Stimulated activated CD8-positive, alpha-beta memory T cell treated with anti-CD3 and anti-CD28 coated beads, Interleukin-4, amount 100 ng/mL, for 48 hours (primary cell): ENCODE measurements at places on chromosomes 3 and 15.

- DNase-seq: no peak
These were observed 3.9 kb downstream of the MAPKAPK3 start for GRCh38 chr3:50620820-50621219.

DNA sequence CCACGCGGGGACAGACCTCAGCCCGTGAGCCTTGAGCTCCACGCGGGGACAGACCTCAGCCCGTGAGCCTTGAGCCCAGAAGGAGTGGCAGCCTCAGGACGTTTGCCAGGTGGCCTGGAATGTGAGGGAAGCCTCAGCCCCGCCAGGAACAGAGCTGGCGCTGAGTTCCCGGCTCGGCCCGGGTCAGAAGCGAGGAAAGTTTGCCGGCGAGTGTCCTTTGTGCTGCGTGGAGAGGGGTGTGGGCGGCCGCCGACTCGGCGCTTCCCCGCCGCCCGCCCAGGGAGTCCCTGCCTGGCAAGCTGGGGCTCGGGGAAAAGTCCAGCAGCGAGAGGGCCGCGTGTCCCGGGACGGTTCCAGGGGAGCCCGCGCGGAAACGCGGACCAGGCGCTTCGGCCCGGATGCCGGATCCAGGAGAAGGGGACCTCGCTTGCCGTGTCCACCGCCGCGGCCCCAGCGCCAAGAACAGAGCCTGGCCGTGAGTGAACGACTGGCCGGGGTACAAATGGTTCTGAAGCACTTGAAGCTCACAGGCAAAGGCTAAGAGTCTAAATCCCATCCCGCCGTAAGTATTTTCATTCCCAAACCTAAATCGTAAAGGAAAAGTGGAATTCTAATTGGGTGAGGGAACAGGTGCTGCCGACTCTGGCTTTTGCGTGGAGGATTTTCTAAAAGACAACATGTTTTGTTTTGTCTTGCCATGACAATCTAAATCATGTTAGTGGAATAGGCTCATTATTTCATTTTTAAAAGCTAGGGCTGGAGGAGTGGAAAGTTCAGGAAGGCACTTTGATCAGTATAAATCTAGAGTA lies 1.7 kb downstream of the LRRN1 start:
- DNase-seq: no peak

- no peak for DNase-seq
These were observed 10.6 kb downstream of the ATP1B3 start for GRCh38 chr3:141887051-141887450.

DNA sequence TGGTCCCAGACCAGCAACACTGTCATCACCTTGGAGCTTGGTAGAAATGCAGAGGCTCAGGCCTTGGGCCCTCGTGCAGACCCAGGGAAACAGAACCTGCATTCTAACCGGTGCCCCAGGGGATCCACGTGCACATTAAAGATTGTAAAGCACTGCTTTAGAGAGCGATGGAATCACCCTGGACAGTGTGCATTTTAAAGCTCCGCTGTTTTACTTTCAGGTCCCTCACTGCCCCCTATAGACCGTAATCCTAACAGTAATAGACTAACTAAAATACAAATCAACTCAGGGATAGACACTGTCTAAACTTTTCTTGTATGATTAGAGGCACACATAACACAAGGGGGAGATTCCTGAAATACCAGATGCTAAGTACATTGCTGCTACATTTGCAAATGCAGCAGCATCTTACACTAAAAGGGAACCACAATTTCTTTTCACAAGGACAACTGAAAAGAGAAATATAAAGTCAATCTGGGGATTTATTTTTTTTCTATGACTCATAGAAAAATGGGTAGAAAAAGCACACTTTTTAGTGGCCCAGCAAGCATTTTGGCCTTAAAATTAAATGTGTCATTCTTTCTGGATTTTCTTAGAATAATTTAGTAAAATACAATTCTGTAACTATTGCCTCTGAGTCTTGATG lies 10.5 kb upstream of the SH3GL3 start:
- no peak for DNase-seq

DNA sequence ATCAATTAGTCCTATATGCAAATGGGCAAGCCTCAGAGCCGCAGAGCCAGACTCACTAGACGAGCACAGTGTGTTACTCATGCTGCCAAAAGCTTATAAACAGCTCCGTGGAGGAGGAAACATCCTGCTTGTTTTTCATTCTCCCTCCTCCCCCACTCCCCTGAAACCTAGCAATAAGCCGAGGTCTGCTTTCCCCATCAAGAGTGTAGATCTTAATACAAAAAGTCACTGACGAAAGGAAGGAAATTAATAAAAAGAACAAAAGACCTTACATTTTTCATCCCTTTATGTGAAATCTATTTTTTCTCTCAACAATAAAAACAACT lies 88.5 kb downstream of the XXYLT1 start:
- DNase-seq: no peak

DNA sequence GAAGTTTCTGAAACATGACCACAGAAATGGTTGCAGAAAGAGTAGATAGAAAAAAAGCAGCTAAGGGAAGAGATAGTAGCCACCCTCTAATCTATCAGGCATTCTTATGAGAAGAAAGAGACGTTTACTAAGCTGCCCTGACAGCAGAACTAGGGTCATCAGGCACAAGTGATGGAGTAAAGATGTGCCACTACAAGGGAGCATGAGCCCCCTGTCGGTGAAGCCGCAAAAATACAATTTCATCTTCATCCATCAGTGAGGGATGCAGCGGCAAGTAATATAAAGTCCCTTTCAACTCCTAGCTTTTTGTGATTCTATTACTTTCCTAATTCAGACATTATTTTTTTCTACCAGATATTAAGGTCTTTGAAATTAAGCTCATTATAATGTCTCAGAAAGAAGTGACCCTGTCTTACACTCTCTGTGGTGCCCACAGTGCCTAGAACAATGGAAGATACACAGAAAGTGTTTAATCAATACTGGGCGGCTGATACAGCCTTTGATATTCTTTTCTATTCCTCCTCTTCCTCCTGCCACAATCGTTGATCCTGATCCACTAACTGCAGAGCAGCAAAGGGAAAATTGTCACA lies 651.6 kb downstream of the NTRK3 start:
- DNase-seq: peak; percentile 29

- DNase-seq: peak; percentile 33
These were observed 30.5 kb downstream of the CACNA2D2 start for GRCh38 chr3:50472958-50473357.

GRCh38 chr3:169772305-169772896 lies 795 bp upstream of the MYNN start:
- DNase-seq: peak; percentile 77

DNA sequence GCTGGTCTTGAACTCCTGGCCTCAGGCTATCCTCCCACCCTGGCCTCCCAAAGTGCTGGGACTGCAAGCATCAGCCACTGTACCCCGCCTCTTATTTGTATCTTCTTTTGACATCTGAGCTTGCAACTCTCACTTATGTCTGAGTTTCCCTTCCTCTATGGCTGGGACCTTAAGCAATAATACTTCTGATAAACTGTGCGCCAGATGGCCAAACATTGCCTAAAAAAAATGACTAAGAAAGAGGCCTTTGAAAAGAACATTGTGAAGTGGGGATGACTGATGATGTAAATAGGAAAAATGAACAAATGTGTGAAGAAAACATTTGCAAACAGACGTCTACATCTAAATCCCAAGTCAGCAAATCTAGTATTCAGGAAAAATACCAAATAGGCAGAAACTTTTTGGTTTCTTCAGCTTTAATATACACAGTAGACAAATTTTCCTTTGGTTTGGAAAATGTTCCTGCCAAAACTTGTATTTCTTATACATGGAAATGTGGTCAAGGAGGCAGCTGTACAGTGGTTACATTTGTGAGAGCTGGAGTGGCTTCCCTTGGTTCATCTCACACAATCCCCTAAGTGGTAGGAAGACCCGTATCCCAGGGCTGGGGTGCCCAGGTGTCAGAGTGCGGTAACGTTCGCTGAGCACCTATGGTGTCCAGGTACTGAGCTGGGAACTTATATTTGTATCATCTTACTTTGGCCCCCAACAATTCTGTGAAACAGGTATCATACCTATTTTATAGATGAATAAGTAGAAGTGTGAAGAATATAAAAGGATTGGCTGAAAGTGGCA lies 11.6 kb upstream of the TFRC start:
- no peak for DNase-seq

DNA sequence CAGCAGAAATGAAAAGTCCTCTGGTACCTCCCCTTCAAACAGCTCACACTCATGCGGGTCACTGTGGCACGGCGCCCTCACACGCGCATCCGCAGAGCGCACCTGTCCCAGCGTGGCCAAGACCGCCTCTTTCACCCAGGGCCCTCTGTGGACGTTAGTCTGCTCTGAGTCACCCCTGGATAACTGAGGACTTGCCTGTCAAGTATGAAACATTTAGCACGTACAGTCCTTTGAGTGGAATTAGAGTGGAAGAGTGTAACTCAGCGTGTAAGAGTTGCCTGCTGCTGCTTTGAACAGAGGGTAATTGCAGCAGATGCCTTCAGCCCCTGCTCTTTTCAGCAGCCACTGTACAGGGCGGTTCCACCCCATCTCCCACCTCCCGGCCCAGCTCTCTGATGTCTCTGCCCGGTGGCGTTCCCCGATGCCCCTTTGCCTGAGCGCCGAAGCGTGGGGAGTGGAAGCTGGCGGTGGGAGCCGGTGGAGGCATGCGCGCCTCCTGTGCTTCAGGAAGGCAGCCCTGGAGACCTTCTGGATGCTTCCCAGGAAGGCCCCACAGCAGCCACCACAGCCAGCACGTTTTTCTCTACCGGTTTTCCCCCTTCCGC lies 23.0 kb downstream of the CPN2 start:
- no peak for DNase-seq

DNA sequence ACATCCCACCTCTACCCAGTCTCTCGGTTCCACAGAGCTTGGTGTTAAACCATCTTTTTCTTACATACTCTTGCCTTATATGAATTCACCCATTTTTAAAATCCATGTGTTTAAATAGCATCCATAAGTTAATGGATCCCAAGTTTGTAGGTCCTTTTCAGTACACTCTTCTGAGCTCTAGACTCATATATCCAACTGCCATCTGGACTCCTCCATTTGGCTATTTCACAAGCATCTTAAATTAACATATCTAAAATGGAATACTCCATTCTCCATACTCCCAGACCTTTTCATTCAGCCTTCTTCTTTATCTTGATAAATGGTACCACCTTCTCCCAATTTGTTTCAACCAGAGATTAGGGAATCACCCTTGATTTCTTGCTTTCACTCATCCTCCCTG lies 113.4 kb downstream of the CHST2 start:
- no peak for DNase-seq

DNA sequence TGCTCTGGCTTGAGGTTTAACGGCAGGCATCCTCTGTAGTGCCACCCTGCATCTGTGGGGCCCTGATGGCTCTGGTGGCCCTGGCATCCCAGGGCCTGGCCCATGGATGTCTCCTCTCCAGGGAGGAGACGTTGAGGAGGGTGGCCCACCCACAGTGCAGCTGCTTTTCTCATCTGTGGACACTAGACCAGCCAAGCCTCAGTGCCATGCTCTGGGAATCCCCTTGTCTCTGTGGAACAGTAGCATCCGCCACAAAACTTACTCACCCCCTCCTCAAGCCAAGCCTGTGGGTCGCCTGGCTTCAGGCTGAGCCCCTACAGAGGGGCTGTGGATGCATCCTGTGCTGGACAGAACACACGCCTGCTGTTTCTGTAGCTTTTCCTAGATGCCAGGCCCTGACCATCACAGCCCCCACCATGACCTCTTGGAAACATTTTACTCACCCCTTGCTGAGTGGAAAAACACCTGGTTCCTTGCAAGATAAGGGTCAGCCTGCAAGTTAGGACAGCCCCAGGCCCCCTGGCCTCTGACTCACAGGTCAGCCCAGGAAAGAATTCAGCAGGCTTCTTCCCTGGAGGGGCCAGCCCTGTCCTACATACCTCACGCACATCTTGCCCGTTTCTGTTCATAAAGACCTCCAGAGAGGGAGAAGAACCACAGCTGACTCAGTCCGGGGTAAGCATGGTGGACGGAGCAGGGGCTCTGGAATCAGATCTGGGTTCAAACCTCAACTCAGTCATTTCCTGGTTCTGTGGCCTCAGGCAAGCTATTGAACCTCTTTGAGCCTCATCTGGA lies 19.0 kb downstream of the PAK6 start:
- DNase-seq: no peak

DNA sequence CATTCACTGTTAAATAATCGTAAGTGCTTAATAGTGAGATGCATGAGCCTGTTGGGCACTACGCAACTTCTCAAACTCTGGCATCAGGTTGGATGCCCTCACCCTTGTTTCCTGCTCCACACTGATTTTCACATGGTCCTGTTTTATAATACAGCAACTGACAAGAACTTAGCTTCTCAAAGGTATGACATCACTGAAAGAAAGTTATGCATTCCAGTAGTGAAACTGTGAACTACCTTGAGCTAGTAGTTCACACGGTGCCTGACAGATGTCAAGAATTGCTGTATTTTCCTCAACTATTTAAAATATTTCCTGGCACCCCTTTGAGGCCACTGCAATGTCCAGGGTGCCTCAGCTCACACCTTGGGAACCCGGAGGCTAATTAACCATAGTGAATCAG lies 327.5 kb downstream of the RORA start:
- no peak for DNase-seq

DNA sequence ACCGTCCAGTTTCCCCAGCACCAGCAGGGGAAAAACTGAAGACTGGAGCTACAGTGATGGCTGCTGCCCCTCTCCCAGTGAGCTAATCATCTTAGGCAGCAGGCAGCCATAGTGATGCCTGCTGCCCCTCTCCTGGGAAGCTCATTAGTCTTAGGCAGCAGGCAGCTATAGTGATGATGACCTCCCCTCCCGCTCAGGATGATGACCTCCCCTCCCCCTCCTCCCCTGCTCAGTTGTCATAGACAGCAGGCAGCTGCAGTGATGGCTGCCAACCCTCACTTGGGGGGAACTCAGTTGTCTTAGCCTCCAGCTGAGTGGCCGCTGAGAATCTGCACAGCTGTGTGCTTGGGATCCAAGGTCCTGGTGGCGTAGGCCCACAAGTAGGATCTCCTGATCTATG lies 80.9 kb upstream of the MANF start:
- DNase-seq: no peak

GRCh38 chr15:35562641-35563040 lies 16.7 kb upstream of the DPH6 start:
- DNase-seq: no peak

DNA sequence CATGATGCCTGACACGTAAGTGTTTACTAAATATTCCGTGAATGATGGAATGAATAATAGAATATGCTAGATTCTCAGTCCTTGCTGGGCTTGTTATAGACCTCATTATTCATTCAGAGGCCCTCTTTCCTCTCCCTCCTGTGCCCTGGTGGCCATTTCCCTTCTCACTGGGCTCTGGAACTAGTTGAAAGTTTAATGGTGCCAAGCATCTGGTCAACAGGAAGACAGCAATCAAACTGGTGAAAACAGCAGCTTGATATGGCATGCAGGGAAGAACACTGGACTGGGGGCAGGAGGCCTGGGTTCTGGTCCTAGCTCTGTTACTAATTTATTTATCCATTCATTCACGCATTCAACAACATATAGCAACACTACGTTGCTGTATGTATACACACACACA lies 3.7 kb upstream of the APOD start:
- DNase-seq: no peak

- no peak for DNase-seq
These were observed 31.7 kb upstream of the DHX36 start for GRCh38 chr3:154356009-154356408.

- DNase-seq: no peak
These were observed 362.6 kb downstream of the SHQ1 start for GRCh38 chr3:72485641-72486040.
